Nucleus accumbens (tissue), 56 donors: ENCODE measurements at places on chromosomes 3 and 15.

GRCh38 chr3:181316482-181316881 is 326.9 kb upstream of the DNAJC19 start:
- no peak for DNase-seq

DNA sequence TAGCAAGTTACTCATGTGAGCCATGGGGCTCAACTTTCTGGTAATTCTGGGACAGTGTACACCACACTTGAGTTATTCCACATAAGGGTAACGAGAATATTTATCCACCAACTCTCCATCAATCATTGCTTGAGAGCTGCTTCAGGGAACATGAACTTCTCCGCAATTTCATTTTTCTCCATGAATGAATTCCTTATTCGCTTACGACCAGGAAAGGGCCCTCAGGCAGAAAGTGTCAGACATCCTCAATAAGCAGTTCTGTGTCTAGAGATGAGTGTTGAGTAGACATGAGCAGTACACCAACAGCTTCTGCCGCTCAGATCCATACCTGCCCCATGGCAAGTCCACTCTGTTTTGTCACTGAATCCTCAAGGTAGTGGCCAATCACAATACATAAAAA is 24.8 kb upstream of the IQCF2 start:
- no peak for DNase-seq

DNA sequence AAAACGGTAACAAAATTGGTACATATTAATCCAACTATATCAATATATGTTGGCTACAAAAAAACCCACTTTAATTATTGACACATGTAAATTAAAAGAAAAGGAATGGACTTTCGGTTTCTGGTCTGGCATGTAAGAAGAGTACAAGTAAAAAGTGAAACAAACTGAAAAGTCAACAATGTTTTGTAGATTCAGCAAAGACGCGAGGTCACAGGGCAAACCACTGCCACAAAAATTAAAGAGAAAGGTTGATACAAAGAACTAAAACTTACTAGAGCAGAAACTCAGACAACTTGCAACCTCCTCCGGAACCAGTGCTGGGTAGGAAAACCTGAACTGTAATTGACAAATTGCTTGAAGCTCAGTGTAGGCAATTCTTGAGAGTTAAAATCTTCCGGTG is 110.6 kb upstream of the ARPP21 start:
- no peak for DNase-seq

DNA sequence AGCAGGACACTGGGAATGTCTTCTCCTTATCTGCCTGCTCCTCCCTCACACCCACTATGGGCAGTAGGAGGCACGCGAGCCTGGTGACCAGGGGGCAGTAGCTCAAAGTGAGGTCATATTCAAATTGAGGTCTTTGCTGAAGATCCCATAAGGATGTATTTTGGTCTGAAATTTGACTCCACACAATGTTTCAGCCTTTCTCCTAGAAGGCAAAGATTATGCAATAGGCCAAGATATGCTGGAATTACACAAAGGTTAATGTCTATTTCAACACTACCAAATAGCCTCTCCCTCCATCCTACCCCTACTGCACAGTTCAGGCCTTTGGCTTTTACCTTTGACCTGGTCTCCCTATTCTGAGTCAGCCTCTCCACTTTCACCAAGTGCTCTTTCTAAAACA is 203.0 kb downstream of the TIGIT start:
- no peak for DNase-seq

DNA sequence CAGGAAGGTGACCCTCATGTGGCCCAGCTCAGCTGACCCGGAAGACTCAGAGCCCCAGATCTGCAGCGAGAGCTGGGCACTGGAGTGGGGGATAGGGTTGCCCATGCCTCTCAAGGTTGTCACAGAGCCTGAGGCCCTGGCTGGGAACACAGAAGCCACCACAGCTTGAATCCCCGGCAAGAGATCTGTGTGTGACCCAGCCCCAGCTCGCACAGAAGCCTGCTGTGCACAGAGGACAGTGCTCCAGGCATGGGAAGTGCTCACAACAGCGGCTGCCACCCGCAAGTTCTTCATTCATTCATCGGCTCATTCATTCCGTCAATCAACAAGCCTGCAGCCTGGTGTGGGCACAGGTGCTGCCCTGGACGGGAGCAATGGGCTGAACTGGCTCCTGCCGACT is 36.4 kb downstream of the DNAJB8 start:
- no peak for DNase-seq

- DNase-seq: no peak
Measured at GRCh38 chr15:99495430-99496301, 70.1 kb upstream of the MEF2A start.

DNA sequence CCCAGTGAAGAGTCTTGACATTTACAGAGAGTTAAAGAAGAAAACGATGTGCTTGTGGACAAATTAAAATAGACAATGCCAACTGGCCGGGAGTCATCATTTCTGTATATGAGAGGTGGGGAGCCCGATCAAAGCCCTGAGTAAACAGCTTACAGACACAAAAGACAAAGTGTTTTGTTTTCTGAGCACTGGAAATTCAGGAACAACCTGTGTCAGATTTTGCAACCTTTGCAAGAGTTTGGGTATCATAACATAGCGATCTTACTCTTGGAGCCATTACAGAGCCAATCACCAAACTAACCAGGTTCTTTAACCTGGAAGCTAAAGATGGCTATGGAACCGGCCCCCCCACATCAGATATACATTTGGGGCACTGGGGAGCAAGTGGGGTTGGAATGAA is 101.9 kb upstream of the LRIG1 start:
- DNase-seq: no peak

GRCh38 chr3:146200461-146201220 is 39.7 kb upstream of the PLOD2 start:
- DNase-seq: no peak

- no peak for DNase-seq
Measured at GRCh38 chr3:183249006-183249718, 3.9 kb upstream of the B3GNT5 start.

- no peak for DNase-seq
Measured at GRCh38 chr3:148332509-148332908, 365.2 kb upstream of the AGTR1 start.

- DNase-seq: no peak
Measured at GRCh38 chr15:49624056-49624455, 3.2 kb downstream of the DTWD1 start.

GRCh38 chr15:26773067-26773877 is 406 bp upstream of the GABRB3 start:
- peak; percentile 10 for DNase-seq

DNA sequence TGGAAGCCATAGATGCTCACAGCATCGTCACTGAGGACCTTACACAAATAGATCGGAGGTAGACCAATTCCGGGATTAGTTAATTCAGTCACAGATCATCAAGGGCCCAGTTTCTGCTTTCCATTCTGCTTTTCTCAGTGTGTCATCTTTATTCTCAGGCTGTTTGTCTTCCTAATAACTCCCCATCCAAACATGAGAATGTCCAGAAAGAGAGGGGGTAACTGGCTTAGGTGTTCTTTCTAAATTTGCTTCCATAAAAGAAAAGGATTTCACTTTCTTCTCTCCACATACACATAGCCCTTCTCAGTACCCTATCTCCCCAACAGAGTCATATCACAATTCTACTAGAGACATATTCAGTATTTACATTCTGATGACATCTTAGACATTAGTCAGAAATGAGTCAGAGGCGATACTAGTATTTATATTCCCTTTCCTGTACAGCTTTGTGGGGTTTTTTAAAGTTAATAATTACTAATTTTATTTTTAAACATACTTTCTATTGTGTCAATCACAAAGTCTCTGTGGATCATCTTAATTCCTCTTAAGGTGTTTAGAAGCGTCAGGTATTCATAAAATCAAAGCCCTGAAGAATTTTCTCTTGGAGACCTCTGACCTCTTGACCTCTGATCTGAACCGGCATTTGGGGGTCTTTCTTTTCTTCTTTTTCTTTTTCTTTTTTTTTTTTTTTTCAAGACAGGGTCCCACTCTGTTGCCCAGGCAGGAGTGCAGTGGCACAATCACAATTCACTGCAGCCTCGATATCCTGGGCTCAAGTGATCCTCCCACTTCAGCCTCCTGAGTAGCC is 24.3 kb upstream of the IL12A start:
- no peak for DNase-seq

GRCh38 chr15:97876281-97876675 is 84.2 kb upstream of the ARRDC4 start:
- no peak for DNase-seq

DNA sequence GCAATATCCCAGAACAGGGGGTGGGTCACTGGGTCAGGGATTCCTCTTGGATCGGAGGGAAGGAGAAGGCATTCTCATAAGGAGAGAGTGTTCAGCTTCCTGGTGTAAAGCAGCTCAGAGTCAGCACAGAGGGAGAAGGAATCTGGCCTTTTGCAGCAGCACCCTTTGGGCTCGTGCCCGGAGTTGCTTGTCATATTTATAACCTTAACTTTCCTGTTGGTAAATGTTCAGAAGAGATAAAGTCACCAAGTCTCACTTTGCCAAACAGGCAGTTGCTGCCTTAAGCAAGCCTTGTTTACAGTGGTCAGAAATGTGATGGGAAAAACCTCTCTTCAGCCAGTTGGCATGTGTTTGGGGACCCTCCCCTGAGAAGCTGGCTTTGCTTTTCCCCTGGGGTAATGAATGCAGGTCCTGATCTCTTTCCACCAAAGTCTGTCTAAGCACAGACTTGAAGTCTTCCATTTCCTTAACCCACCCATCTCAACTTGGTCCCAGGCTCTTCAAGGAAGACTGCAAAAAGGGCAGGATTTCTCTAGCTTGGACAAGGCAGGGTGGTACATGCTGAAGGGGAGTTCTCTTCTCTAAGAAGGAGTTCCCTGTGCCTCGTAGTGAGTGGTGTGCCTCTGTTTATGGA is 206.9 kb upstream of the BHLHE40 start:
- no peak for DNase-seq

DNA sequence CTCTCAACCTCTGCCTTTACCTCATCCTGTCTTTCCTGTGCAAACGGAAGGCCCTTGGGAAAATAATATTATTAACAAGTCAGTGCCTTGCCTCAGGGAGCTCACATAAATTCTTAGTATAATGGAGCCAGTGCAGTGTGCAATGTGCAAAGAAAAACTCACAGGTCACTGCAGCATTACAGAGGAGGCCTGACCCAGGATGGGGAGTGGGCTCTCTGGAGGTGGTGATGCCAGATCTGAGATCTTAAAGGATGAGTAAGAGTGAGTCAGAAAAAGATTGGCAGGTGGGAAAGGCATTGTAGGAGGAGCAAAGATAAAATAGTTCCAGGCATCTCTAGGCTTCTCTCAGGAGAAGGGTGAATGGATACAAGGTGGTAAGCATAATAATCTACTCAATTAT is 185.6 kb upstream of the ADAMTS9 start:
- no peak for DNase-seq

- no peak for DNase-seq
Measured at GRCh38 chr3:81723732-81724313, 37.6 kb downstream of the GBE1 start.

- no peak for DNase-seq
Measured at GRCh38 chr3:129553171-129553570, 10.2 kb downstream of the H1-8 start.

DNA sequence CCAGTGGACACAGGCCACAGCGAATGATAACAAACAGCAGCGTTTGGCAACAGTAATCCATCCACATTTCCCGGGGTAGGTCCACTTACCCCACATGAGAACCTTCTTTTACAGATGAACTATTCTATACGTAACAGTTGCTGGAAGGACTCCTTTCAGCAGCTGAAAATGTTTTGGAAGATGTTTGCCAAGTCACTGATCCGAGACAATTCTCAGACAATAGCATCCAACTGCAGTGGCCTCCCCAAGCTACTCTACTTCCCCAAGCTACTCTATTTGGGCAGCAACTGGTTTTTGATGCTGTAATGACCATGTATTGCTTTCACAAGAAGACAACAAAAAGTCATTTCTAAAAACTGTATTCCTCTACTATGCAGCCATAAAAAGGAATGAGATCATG is 87.5 kb downstream of the ADAMTS17 start:
- DNase-seq: no peak

GRCh38 chr15:27418726-27419125 is 447.7 kb downstream of the GABRG3 start:
- peak; percentile 30 for DNase-seq

DNA sequence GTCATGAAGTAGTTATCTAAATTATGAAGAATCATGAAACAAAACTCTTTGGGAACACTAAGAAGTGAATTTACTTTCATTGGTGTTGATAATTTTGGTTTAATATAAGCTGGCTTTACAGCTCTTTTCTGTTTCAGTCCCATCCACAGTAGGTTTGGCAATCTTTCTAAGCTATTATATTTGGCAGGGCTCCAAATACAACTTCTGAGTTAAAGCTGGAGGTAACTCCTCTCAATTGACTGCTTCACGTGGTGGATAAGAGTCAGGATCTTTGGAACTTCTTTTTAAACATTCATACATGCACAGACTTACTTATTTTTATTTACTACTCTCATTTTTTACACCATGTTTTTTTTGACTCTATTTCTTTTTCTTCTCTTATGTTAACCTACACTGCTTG is 106.5 kb upstream of the EPHA3 start:
- DNase-seq: no peak

GRCh38 chr3:40719660-40720287 is 195.0 kb downstream of the ZNF621 start:
- no peak for DNase-seq

DNA sequence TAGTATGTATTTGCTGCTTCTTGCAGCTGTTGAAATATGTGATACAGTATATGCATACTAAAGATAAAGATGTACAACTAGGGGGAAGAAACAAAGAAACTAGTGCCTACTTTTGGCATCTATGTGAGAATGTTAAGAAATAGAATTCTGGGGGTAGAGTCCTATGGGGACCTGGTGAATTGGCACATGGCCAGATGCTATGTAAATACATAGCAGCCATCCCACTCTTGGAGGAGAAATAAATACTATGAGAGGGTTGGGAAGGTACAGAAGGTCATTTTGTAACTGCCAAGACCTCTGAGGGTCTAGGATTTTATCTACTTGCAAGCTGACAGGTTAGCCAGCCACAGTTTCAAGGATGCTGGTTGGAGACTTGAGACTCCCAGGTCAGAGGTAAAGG is 298.3 kb upstream of the TBL1XR1 start:
- DNase-seq: no peak

DNA sequence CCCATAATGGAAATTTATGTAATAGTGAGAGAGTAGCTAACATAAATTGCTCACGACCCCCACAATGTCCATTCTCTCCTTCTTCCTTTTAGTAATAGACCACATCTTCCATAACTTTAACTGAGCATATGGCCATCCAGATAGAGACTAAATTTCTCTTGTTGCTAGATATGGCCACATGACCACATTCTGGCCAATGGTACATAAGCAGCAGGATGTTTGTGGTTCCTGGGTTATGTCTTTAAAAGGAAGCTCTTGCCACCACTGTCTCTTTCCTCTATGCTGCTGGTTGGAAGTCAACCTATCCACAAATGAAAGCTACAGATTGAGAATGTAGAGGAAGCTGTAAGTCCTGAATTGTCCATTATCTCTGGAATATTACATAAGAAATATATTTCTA is 59.7 kb upstream of the NPHP3 start:
- DNase-seq: no peak

- no peak for DNase-seq
Measured at GRCh38 chr3:14231145-14231990, 52.8 kb downstream of the LSM3 start.

DNA sequence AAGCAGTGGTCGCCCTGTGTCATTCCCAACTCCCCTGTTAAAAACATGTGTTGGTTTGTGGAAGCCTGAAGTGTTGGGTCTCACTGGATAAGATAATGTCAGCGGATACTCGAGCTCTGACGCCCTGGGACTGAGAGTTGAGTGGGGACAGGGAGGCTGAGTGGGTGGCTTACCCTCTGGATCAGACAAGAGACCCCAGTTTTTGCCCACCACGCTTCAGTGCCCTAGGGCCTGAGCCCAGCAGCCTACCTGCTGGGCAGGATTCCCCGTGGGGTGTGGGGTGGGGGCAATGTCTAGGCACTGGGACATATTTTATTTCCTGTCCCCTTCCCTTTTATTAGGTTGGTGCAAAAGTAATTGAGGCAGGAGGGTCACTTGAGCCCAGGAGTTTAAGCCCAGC is 75.0 kb downstream of the SMAD6 start:
- DNase-seq: no peak
